Activated naive CD4-positive, alpha-beta T cell treated with anti-CD3 and anti-CD28 coated beads, Interleukin-2, amount 50 U/mL, for 72 hours (primary cell): ENCODE measurements at places on chromosomes 1 and 21.

DNA sequence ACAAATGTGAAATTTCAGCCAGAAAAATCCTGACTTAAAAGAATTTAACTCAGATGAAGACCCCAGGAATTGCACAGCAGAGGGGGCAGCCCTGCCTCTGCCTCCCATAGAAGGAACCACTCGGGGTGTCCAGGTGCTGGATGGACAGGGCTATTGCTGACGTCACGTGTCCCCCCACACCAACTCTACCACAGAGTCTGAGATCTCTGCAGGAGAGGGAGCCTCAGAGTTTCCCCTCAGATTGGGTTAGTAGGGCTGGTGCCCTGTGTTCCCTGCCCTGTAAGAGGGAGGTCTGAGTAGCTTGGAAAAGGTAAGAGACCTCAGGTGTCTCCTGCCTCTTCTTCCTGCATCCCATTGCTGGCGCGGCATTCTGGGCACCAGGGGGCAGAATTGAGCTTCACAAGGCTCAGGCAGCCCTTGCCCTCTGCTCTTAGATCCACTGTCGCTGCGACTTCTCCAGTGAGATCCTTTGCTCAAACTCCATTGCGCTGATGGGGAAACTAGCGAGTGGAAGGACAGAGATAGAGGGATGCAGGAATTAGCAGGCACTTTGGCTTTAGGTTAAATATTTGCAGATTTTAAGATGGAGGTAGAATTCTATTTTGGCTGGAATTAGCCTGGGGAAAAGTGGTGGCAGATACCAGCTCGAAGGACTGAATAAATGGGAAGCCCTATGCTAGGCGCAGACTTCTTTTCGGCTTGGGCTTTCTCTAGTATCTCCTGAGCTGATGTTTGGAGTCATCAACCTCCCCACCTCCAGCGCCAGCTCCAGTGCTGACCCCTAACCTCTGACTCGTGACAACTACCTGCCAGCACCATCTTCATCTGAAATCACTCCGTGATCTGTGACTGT lies 42.8 kb upstream of the DMBX1 start:
- DNase-seq = peak; percentile 89

DNA sequence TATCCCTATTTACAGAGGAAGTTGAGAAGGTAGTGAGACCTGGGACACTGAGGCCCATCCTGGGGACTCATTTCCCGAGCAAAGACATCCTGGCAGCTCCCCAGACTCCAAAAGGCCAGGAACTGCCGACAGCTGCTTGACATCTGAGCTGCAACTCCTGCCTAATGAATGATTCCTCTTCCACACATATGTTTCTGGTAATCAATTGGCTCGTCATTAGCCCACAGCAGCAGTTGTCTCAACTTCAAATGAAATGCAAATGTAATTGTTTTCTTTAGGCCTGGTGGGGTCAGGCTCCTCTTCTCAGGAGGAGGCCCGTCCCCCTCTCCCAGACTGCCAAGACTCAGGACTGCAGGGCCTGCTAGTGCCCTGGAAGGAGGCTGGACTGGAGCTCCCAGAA lies 61.8 kb upstream of the DISP3 start:
- no peak for DNase-seq

DNA sequence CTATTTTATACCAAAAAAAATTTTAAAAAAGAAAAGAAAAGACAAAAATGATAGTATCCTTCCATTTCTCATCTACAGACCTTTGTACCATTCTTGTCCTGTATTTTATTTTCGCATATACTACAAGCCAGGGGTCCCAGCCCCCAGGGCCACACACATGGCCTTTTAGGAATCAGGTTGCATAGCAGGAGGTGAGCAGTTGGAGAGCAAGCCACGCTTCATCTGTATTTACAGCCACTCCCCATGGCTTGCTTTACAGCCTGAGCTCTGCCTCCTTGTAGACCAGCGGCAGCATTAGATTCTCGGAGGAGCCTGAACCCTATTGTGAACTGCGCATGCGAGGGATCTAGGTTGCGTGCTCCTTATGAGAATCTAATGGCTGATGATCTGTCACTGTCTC lies 39.8 kb downstream of the RASSF5 start:
- no peak for DNase-seq

DNA sequence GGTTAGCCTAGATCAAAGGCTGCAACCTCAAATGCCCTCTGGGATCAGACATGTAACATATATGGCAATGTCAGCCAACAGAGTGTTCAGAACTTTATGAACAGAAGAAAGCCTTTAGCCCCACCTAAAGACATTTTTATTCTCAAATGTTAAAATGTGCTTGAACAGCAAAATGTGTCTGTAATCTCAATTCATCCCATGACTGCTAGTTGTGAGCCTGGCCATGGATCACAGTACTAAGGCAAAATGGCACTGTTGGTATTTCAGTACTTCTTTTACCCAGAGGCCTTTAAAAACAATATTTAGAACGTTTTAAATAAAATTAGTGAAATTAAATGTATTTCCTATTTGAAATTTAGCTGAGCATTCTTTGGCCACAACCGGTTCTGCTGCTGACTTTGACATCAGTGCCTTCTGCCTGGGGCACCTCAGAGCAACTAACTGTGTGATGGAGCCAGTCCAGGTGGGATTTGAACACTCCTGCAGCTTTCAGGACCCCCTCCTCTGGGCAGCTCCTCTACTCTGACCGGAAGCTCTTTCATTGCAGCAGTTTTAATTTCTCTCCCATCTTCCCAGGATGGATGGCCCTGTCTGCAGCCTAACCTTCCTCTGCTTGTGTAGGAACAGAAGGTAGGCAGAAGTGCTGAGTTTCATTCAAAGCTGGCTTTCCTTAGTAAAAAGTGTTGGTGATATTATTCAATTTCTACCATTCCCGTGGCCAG lies 68.3 kb upstream of the NFIA start:
- DNase-seq = no peak

DNA sequence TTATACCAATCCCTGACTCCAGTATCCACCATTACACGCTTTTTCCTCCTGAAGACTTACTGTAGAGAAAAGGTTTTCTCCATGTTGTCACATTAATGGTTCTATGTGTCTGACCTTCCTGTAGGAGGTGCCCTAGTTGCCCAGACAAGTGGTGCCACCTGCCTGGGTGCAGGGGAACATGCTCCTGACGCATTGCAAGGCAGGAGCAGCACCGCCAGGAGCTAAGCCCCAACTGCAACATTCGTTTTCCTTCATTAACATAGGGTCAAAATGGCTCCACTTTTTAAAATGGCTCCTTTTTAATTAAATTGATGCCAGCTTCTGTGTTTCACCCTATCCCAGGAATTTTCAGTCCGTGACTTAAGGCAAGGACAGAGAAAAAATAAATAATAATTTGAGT lies 220.1 kb upstream of the SAMSN1 start:
- no peak for DNase-seq
